ENCODE measurements at places on chromosomes 6 and 20.

- no peak for DNase-seq
Measured at GRCh38 chr6:14455876-14456648, 338.5 kb downstream of the CD83 start.

DNA sequence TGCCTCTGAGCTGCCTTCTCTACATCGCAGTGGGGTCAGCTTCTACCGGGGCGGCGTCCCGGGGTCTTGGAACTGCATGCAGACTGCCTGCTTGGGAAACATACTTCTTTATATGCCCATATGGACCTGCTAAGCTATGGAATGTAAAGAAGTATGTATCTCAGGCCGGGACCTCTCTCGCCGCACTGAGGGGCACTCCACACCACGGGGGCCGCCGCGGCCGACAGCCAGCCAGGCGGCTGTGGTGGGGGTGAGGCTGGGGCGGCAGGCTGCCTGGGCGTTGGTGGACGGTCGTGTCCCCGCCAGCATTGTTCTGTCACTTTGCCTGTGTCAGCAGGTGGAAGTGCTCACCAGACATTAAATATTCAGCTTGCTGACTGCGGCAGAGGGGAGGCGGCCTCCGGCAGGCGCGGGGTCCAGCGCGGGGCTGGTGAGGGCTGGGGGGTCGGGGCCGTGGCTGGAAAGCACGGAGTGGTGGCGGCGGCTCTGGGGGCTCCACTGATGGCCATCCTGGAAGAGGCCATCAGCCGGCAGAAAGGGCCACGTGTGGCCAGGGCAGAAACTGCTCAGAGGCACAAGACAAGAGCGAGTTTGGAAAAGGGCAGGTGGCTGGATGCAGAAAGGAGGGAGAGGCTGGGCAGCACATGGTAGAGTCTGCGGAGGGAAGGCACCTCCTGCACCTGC is 78.6 kb upstream of the GATA5 start:
- no peak for DNase-seq

DNA sequence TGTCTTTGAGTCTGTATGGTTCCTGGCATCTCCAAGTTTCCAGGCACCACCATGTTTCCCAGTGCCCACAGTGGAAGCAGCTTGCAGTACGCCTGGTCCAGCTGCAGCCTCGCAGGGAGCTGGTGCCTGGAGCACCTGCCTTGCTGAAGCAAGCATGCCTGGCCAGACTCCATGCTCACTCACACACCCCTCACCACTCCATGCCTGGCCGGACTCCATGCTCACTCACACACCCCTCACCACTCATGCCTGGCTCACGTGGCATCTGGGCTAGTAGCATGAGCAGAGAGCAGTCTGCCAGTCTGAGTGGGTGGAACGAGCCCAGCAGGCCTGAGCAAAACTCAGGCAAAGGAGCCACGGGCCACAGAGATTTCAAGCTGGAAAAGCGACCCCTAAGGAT is 214.3 kb downstream of the TFAP2C start:
- DNase-seq, result no peak

DNA sequence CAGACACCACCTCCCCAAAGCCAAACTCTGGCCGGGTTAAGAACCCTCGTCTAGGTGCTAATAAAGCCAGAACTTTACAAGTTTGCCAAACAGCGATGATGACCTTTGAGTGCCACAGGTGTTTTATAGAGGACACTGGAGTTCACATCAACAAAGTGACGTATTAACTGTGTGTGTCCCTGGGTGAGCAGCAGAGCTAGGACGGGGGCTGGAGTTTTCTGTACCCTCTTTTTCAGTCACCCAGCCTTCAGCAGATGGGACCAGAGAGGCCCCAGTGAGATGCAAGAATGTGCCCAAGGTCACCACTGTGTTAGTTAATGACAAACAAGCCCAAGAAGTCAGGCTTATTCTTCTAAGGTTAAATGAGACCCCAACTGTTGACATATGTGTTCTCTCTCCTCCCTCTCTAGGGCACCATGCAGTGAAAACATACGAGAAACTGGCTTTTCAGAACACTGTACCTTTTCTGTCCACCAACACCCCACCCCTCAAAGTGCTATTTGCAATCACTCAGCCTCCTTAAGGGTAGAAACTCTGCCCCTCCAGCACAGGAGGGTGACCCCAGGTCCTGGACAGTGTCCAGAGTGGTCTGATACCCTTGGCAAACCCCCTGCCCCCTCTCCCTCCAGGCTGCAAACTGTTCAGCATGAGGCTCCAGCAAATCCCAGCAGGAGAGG is 5.2 kb downstream of the SDC4 start:
- no peak for DNase-seq

GRCh38 chr6:11711003-11711983 is 67.3 kb downstream of the ADTRP start:
- DNase-seq, result peak; percentile 21

DNA sequence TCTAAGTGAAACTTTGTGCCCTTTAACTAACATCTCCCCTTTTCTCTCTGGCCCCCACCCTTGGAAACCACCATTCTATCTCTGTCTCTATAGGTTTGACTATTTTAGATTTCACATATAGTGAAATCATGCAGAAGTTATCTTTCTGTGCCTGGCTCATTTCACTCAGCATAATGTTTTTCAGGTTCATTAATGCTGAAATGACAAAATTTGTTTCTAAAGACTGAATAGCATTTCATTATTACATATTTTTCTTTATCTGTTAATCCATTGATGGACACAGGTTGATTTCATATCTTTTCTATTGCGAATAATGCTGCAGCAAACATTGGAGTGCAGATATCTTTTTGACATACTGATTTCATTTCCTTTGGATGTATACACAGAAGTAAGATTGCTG is 30.7 kb downstream of the MEI4 start:
- DNase-seq, result no peak

- DNase-seq, result no peak
Measured at GRCh38 chr6:170208651-170209353, 82.1 kb downstream of the DLL1 start.

DNA sequence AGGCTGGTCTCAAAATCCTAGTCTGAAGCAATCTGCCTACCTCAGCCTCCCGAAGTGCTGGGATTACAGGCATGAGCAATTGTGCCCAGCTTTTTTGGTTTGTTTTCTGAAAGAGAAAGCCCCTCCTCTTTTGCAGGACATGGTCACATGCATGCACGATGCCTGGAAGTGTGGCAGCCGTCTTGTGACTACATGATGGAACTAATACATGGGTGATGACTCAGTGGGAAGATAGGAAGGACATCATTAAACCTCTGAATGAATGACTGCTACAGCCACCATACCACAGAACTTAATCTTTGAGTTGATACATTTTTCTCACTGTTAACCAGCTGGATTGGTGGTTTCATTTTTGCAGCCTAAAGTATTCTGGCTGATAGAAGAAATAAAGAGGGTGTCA is 13.4 kb upstream of the CTNNBL1 start:
- DNase-seq, result no peak
